ENCODE measurements at places on chromosomes 3 and 15. TPM values are rescaled to one million over a fixed set of nuclear protein-coding genes. Genes with fewer than 3 reads are reported as not detected.

Gene SOX14
- not detected for total RNA-seq

DNA sequence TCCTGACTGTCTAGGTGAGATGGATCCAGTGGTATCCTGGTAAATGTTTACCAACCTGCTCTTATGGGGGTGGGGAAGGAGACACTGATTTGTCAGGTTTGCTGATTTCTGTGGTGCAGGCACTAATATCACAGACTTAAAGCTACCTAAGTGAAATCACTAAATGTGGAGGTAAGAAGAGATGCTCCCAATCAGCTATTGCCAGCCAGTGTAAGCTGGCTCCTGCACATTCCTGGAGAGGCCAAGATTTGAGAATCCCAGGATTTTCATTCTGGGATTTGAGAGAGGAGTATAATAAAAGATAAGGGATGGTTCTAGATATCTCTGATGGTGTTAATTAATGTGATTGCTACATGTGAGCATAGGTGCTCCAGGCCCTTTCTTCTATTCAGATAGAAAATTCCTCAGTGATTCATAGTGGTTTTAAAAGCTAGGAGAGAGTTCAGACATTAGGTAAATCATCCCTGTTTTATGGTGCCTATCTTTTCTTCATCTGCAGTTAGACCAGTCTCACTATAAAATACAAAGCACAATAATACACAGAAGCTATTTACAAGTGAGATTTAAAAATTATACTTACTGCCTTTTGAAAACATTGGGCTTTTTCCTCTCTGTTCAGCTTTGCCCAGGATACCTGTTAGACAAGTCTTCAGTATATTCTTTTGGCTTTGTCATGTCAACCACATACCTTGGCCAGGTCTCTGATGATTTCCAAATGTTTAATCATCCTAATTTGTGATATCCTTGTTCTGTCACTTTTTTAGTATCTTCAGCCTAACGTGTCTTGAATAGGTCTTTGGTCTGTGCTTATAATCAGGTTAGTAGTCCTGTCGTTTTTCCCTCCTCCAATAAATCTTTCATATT lies 90.9 kb downstream of the MBNL1 start:
- no peak for DNase-seq

GRCh38 chr3:193357291-193357690 lies 21.3 kb downstream of the ATP13A5 start:
- no peak for DNase-seq

Gene MNS1
- 0.51 TPM for total RNA-seq

Gene VPS13C
- total RNA-seq, result 30.3 TPM

- no peak for DNase-seq
These were observed 30.7 kb downstream of the LRTM1 start for GRCh38 chr3:54897028-54897711.

GRCh38 chr15:73282567-73283365 lies 86.0 kb downstream of the HCN4 start:
- DNase-seq, result no peak

- DNase-seq, result no peak
These were observed 16.5 kb downstream of the ST6GAL1 start for GRCh38 chr3:186946756-186947375.

DNA sequence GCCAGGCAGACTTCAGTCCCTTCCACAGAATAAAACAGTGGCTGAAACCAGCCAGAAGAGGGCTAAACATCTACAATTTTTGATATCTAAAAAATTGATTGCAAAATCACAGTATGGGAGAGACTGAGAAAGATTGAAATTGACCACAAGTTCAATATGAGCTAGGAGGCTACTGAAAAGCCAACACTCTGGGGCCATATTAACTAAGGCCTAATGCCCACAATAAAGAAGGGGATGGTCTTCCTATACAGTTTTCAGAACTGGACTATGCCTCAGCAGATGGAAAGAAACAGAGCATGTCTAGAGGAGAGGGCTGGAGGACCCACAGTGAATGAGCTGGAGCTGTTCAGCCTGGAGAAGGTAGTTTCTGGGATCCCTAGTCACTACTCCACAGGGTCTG lies 53.2 kb downstream of the WNT7A start:
- DNase-seq, result no peak

Gene DPH3
- 17.7 TPM for total RNA-seq

- no peak for DNase-seq
These were observed 753 bp upstream of the FES start for GRCh38 chr15:90883526-90883975.

Gene FBN1
- total RNA-seq, result 57.1 TPM

GRCh38 chr3:37458162-37459120 lies 284.1 kb upstream of the LRRFIP2 start:
- DNase-seq, result peak; percentile 64

Gene NAA80
- 9.0 TPM for total RNA-seq
